ENCODE measurements at places on chromosomes 7 and 10. TPM values are rescaled to one million over a fixed set of nuclear protein-coding genes. Genes with fewer than 3 reads are reported as not detected.
A peak's percentile ranks its signal among the peaks of the same experiment; 100 is the strongest.

GRCh38 chr7:2670720-2671391 lies 17.1 kb upstream of the AMZ1 start:
- peak; percentile 77 for DNase-seq

- DNase-seq, result no peak
Measured at GRCh38 chr10:96280859-96281258, 9.5 kb upstream of the BLNK start.

DNA sequence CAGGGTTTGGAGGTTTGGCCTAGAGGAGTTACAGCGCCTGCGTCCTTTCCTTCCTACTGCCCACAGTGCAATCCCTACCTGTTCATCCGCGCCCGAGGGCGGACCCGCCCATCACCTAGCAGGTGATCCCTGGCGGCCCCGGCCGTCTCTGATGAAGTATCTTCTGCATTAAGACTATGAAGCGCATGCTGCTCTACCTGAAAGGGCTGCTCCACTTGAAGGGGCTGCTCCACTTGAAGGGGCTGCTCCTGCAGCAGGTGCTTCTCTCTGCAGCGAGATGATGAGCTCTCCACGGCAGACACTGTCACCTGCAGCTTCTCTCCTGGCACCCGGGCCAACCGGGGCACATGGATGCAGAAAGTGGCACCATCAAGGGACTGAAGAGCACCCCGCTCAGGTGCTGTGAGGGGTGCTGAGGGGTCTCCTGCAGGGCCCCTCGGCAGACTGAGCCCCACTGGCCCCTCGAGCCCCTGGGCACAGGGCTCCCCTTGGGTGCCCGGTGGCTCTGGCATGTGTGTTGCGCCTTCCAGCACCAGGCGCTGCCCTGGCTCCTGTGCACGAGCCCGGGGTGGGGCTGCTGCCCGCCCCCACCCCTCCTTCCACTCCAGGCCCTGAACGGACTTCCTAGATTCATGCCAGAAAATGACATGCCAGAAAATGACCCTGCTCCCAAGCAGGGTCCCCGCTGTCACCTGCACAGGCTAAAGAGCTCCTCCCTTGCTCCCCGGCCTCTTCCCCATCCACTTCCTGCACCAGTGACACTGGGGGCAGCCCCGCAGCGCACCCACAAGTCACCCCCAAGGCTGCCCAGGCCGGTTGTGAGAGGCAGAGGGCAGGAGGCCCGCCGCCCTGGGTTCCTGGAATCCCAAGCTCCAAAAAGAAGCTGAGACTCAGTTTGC lies 29.4 kb downstream of the WDR86 start:
- DNase-seq, result no peak

DNA sequence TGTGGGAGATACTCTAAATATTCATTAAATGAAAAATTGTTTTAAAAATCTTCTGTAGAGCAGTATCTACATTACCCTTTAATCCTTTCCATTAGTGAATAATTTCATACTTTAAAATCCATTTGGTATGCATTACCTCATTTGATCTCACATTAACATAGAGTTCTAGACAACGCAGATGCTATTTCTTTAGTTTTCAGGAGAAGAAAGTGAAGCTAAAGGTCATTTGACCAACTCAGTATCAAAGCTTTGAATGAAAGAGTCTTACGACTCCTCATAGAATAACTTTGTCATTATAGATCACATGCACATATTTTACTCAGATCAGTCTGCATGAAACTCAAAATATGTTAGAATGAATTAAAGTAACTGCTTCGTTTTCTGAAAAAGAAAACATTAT lies 460.2 kb downstream of the DNAJB9 start:
- DNase-seq, result no peak

GRCh38 chr7:67105377-67105776 lies 108.7 kb downstream of the TYW1 start:
- peak; percentile 52 for DNase-seq

- DNase-seq, result no peak
Measured at GRCh38 chr7:1752771-1753563, 82.9 kb downstream of the ELFN1 start.

- no peak for DNase-seq
Measured at GRCh38 chr10:123074215-123074614, 61.6 kb upstream of the HMX3 start.

DNA sequence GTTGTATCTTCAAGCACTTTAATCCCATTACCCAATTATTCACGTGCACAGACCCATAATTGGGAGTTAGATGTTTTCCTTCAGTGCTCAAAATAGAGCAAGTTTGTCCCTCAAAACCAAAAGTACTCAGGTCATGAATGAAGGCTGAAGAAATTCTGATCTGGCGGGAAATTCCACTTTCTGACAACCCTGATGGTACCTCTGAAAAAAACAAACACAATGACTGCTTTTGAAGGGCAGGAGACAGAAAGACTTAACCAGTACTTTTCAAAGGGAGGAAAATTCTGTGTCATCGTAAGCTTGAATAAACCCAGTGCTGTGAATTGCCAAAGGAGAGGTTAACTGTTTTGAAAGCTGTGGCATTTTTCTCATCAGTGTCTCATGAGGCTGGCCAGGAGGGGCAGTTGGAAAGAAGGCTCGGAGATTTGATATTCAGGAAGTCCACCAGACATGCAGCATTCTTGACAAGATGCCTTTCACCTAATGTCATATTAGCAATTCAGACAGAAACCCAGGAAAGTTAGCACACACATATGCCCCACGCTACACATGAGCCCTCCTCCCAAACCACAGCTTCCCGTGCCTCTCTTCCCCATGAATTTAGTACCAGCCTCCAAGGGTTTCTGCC lies 347.0 kb downstream of the KCNMA1 start:
- peak; percentile 69 for DNase-seq

- no peak for DNase-seq
Measured at GRCh38 chr10:132746801-132747625, 38.9 kb downstream of the NKX6-2 start.

DNA sequence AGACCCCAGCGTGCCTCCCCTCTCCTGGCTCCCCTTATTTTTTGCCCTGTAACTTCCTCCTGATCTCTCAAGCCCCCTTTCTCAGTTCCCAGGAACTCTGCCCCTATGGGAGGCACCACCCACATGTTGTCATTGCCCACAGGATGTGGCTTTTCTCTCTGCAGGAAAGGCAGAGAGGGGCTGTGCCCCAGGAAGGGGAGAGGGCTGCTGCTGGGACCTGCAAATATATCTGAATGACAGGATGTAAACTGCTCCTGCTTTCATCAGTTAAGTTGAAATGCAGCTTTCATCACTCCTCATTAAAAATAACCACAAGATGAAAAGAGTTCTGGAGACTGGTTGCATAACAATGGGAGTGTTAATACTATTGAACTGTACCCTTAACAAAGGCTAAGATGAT lies 103.3 kb downstream of the CLEC2L start:
- DNase-seq, result no peak

The MUC12 gene
- not detected for total RNA-seq

The AFAP1L2 gene
- 0.45 TPM for total RNA-seq

The SLC29A4 gene
- total RNA-seq, result 4.4 TPM

The ERCC6 gene
- 11.8 TPM for total RNA-seq

Measured in myocyte (in vitro differentiated cells).